ENCODE measurements at places on chromosomes 5 and 9.

DNA sequence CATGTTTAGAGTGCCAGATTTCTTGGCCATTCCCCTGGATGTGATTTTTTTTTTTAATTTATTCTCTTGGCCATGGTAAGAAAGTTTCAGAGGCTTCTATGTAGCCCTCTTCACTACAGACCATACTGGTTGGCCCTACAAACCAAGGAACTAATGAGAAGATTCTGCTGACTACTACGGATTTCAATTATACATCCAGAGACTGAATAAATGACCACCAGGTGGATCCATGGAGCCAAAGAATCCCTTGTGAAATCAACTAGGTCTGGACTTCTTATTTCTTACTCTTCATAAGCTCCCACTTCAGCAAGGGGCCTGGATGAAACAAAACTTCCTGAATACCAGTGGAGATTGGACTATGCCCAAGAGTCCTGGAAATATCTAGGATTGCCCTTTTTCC lies 27.6 kb downstream of the ZNF622 start:
- DNase-seq: no peak

DNA sequence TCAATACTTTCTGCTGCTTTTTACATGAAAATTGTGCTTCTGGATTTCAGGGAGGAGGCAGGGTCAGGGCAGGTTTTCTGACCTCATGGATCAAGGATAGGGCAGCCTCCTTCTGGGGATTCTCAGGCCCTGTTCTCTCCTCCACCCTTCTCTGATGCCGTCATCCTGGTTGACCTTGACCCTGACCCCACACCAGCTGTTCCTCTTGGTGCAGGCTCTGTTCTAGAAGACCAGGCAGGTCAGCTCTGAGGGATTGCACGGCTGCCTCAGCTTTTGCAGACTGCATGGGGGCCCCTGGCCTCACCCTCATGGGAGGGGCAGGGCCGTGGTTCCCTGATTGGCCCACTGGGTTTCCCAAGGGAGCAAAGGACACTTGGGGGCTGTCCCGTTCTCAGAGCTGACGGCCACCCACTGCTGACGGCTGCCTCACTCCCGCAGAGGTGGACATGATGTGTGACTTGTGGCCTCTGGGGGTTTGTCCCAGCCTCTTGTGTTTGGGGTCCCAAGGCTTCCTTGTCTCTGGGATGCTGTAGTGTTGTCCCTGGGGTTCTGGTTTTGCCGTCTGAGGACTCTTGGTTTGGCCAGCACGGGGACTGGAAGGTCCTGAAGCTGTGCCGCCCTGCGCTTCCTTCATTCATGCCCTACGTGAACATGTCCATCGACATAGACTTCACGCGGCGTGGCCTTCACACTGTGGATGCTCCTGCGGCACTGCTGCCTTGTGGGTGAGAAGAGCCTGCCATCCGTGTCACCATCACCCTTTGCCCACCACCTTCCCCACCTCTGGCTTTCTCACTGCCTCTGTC lies 34.5 kb downstream of the CEP72 start:
- DNase-seq: no peak

GRCh38 chr5:80406980-80407734 lies 707 bp upstream of the ZFYVE16 start:
- DNase-seq: peak; percentile 46

DNA sequence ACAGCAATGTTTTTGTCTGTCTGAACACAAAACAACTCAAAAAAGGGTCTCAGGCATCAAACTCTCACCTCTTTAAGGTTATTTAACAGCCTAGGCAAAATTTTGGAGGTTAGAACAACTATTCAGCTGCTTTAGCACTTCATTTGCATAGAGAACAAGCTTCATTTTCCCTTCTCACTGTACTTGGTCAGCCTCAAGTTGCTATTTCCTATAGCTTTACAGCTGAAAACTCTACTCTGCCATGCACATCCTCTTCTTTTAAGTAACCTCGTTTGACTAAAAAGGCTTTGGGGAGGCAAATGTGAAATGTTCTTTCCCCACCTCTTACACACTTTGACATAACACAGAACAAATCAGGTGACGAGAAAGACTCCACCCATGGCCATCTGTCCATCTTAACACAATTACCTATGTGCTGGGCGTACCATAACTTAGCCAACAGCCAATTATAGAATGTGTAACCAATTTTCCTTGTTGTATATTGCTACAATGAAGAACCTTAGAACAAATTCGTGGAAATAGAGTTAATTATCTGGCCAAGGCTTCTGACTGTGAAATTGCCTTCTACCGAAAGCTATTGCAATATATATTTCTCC lies 195.7 kb downstream of the DCP2 start:
- no peak for DNase-seq

DNA sequence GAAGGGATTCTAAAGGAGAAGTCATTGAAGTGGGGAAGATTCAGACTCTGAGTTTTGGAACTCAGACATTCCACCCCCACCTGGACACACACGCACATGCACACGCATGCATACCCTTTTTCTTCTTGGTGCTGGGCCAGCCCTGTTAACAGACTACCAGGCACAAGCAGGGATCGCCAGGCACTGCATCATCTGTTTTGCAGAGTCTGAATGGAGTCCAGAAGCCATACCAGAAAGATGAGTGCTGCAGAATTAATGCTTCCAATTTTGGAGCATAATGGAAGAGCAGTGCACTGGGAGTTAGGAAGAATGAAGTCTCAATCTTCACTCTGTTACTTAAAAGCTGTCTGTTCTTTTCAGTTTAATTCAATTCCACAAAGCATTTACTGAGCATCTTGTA lies 95.5 kb downstream of the PDE8B start:
- no peak for DNase-seq

- no peak for DNase-seq
Observed at GRCh38 chr5:156560002-156560401, 233.0 kb downstream of the SGCD start.

- no peak for DNase-seq
Observed at GRCh38 chr9:6922124-6922676, 164.4 kb downstream of the KDM4C start.

DNA sequence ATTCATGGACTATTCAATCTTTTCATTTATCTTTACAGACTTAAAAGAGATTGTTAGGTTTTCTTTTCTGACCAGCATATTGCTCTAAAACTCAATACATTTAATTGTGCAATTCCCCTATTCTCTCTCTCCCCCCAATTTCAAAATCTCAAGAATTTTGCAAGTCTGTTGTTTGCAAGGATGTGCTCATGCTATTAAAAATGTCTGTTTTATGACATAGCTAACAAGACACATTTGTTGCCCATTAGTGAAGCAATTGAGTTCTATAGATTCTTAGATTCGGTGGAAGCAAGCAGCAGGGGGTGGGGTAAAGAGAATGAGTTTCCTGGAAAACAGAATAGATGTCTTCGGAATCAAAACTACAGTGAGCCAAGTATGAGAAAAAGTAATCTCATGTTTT lies 8.5 kb upstream of the CSNK1A1 start:
- no peak for DNase-seq

- no peak for DNase-seq
Observed at GRCh38 chr5:14674983-14675854, 10.7 kb downstream of the OTULIN start.

- no peak for DNase-seq
Observed at GRCh38 chr9:37215830-37216229, 95.5 kb downstream of the ZCCHC7 start.

GRCh38 chr9:114989600-114990410 lies 59.4 kb upstream of the TNFSF8 start:
- DNase-seq: no peak

GRCh38 chr5:148931453-148932057 lies 105.1 kb downstream of the ADRB2 start:
- no peak for DNase-seq

DNA sequence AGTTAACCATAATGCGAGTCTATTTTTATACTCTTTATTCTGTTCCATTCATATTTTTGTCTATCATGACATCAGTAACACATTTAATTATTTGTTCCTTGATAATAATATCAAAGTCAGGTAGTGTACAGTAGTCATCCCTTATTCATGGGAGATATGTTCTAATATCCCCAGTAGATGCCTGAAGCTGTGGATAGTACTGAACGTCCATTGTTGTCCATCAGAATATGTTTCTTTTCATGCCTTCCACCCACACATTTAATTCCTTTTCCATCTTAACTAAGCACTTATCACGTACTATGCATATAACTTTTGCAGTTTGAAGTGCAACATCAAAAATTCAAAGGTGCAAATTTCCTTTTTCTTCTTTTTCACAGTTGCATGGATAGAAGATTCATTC lies 53.6 kb downstream of the FER start:
- DNase-seq: no peak

DNA sequence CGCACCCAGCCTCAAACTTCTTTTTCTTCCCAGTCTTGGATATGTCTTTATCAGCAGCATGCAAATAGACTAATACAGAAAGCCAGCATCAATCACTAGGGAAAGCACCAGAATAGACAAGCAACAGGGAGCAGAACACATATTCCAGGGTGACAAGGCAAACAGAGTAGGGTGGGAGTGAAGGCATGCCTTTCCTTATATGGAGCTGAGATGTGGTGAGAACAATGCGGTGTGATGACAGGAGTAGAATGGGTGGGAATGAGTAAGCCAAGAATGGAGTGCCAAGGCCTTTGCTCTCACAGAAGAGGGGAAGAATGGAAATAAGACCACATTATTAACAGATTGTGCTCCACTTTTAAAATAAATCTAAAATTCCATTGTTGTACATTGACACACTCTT lies 115.6 kb downstream of the CETN3 start:
- no peak for DNase-seq

DNA sequence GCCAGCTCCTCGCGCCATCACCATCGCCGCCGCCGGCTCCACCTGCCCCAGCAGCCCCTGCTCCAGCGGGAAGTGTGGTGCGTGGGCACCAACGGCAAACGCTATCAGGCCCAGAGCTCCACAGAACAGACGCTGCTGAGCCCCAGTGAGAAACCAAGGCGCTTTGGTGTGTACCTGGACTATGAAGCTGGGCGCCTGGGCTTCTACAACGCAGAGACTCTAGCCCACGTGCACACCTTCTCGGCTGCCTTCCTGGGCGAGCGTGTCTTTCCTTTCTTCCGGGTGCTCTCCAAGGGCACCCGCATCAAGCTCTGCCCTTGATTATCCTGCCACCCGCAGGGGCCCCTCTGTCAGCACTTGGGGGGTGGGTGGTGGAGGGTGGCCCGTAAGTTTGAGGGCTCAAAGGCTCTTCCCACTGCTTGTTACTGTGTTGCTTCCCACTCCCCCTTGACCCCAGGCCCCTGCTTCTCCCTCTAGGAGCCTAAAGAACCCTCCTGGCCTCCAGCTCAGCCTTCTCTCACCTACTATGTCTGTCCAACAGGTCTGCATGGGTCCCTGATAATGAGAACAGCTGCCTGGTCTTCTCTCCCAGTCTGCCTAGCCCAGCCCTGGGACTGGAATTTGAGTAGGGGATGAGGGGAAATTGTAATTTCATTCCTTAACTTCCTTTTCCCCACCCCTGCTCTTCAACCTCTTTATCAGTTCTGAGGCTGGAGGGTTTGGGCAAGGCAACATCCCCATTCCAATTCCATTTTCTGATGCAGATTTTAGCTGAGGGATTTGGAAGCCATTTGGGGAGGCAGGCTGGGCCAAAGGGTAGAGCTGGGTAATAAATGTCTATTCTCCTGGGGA lies 9.0 kb downstream of the RACK1 start:
- peak; percentile 39 for DNase-seq

- DNase-seq: no peak
Observed at GRCh38 chr9:35526087-35526801, 36.3 kb downstream of the RUSC2 start.

- no peak for DNase-seq
Observed at GRCh38 chr5:57891443-57891842, 408.8 kb upstream of the ACTBL2 start.

GRCh38 chr9:93049491-93049890 lies 9.0 kb upstream of the SUSD3 start:
- no peak for DNase-seq

GRCh38 chr9:114250235-114250568 lies 72.7 kb upstream of the ORM1 start:
- peak; percentile 41 for DNase-seq

- no peak for DNase-seq
Observed at GRCh38 chr5:3671337-3671736, 75.7 kb downstream of the IRX1 start.

GRCh38 chr9:124810663-124811355 lies 33.9 kb downstream of the OLFML2A start:
- DNase-seq: peak; percentile 96

DNA sequence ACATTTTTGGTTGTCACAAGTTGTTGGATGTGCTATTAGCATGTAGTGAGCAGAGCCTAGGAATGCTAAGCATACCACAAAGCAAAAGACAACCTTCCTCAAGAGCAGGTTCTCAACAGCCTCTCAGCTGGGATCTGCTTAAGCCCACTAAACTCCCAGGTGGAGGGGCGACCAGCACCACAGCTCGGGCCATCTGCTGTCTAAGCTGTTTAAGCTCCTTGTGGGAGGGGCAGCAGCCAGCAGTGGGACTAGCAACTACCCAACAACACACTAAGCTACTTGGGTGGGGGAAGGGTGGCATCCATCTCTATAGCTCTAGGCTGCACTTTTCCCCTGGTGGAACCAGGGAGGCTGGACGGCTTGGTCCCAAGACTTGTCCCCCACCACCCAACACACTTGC lies 1052.7 kb upstream of the ARRDC3 start:
- no peak for DNase-seq

GRCh38 chr5:14705556-14705955 lies 41.0 kb downstream of the OTULIN start:
- no peak for DNase-seq

DNA sequence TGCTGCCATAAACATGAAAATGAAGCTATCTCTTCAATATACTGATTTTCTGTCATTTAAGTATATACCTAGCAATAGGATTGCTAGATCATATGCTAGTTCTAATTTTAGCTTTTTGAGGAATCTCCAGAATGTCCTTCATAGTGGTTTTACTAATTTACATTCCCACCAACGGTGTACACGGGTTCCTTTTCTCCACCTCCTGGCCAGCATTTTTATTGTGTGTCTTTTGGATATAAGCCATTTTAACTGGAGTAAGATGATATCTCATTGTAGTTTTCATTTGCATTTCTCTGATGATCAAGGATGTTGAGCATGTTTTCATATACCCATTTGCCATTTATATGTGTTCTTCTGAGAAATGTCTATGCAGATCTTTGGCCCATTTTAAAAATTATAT lies 446.5 kb downstream of the GABRG2 start:
- DNase-seq: no peak

DNA sequence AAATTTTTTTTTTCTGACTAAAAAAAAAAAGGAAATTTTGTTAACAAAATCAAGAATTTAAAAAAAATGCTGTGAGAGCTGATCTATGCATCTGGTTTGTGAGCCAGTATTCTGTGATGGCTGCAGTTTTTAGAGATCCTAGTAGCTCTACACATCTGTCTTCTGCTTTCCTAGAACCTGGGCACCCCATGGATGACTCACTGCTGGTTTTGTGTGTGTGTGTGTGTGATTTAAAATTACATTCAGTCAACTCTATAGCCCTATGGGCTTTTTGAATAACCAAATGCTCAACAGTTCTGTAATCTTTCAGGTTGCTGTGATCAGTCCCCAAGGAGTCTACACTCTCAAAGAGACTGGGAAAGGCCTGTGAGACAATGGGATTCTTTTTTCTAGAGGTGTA lies 2.5 kb upstream of the PSMD5 start:
- no peak for DNase-seq

- DNase-seq: no peak
Observed at GRCh38 chr9:14863402-14863801, 46.8 kb downstream of the FREM1 start.

GRCh38 chr9:69931340-69931739 lies 110.7 kb downstream of the CFAP95 start:
- DNase-seq: peak; percentile 61

Data from SJCRH30 (cell line).